Stimulated activated CD4-positive, alpha-beta T cell treated with anti-CD3 and anti-CD28 coated beads, Interleukin-12 subunit alpha, Interleukin-12 subunit beta, amount 100 ng/mL, for 24 hours (primary cell): ENCODE measurements at places on chromosomes 4 and X.

GRCh38 chrX:16827225-16827624 is 41.0 kb downstream of the TXLNG start:
- no peak for DNase-seq

- no peak for DNase-seq
Measured at GRCh38 chrX:71525316-71525715, 7.6 kb upstream of the OGT start.

DNA sequence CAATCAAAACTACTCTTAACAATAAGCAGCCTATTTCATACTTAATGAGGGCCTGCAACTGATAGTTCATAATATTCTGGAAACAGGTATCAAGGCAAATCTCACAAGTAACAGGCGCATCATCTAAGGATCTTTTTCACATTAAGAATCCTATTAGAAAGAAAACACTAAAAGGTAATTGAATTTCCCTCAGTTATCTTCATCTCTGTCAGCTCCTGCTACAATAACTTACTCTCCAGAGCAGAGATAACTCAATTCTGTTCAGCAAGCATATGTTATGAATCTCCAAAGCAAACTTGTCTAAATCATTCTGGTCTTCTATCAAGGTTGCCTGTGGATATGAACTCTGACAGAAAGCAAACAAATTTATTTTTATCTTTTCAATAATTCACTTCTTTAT is 126.1 kb downstream of the MAB21L2 start:
- no peak for DNase-seq

DNA sequence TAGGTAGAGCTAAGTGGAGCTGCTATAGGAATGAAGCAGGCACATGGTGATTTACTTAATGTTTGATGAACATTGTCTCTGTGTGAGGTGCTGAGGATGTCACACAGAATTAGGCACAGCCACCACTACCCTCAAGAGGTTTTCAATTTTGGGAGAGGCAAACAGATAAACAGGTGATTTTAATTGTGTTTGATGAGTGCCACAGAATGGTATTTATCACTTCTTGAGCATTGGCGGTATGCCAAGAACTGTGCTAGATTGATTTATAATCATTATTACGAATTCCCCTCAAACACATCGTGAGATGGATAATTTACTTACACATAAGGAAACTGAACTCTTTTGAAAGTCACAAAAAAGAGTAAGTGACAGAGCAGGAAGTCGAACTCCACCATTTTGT is 74.8 kb downstream of the FREM3 start:
- no peak for DNase-seq

GRCh38 chrX:10450229-10450958 is 170.0 kb downstream of the MID1 start:
- no peak for DNase-seq

DNA sequence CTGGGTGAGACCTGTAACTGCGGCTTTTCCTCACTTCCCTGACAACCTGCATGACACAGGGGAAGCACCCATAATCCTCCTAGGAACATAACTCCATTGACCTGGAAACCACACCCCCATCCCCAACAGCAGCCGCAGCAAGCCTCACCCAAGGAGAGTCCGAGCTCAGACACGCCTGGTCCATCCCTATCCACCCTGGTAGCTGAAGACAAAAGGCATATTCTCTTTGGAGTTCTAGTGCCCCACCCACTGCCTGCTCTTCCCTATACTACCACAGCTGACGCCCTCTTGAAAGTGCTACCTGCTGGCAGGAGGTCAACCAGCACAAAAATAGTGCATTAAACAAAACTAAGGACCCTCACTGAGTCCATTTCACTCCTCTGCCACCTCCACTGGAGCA is 1080.9 kb upstream of the IGFBP7 start:
- no peak for DNase-seq

- no peak for DNase-seq
Measured at GRCh38 chr4:146590801-146591200, 47.9 kb upstream of the POU4F2 start.

DNA sequence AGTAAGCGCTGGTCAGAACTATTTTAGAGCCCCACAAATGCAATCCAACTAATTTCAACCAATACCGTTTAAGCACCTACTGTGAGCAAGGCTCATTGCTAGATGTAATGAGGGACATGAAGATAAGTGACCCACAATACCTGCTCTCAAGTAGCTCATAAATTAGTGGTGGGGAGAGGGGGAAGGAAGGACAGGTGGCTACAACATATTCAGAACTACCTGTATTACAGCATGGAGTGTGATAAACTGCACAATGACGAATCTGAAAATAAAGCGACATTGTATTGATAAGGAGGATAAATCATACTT is 311.6 kb upstream of the DIAPH2 start:
- DNase-seq: no peak

DNA sequence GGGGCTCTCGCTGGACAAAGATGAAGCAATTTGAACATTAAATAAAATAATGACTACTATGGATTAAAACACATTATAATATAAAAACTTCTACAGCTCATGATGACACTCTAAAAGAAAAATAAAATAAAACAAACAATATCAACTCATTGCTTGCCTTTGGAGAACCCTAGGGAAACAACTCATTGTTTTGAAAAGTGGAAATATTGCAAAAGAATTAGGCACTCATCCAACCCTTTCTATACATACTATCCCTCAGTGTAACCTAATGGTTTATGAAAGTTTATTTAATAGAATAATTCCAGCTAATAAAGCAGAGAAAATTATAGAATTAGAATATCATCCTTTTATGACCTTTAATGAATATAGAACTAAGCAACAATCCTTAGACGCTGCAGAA is 718 bp downstream of the RAB40A start:
- no peak for DNase-seq

- DNase-seq: no peak
Measured at GRCh38 chr4:41307638-41308037, 50.9 kb downstream of the UCHL1 start.

GRCh38 chr4:142324572-142324971 is 521.5 kb downstream of the INPP4B start:
- DNase-seq: no peak

GRCh38 chrX:34559325-34559724 is 97.8 kb downstream of the TMEM47 start:
- no peak for DNase-seq

DNA sequence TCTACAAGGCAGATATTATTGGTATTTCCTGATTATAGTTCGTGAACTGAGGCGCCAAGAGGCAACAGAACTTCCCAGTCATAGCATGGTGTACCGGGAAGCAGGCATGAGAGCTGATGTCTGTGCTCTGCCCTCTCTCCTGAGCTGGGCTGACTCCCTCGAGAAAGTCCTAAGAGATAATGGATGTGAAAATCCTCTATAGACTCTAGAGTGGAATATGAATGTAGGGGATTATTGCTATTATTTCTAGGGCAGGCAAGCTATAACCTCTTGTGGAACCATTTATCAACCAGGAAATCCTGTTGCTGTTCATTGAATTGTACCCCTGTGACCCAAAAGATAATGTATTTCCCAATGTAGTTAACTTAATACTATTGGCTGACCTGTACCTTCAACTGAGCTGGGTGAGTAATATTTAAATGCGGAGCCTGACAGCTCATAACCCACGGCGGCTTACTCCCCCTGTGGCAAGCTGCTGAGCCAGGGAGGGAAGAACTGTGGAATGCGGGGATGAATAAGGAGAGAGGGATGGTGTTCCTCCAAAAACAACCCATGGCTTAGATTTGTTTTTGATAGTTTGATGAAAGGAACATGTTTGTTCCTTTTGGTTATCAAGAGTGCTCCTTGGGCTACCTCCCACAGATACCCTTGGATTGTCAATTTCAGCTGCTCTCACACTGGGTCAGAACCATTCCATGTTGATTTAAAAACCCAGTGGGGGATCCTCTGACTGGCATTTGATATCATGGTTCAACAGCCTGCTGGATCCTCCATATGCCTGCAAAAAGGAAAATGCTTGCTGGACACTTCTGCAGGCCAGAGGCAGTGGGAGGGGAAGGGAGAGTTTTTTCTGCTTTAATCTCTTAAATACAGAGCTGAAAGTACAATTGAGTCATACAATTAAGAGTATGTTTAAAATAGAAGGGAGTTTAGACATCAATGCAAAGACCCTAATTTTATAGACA is 339.0 kb upstream of the BOD1L1 start:
- DNase-seq: no peak

- no peak for DNase-seq
Measured at GRCh38 chrX:33190016-33190415, 21.3 kb downstream of the DMD start.

- no peak for DNase-seq
Measured at GRCh38 chr4:158581161-158581560, 59.5 kb downstream of the RXFP1 start.
